Naive thymus-derived CD4-positive, alpha-beta T cell (primary cell): ENCODE measurements at places on chromosomes 13 and 19.

DNA sequence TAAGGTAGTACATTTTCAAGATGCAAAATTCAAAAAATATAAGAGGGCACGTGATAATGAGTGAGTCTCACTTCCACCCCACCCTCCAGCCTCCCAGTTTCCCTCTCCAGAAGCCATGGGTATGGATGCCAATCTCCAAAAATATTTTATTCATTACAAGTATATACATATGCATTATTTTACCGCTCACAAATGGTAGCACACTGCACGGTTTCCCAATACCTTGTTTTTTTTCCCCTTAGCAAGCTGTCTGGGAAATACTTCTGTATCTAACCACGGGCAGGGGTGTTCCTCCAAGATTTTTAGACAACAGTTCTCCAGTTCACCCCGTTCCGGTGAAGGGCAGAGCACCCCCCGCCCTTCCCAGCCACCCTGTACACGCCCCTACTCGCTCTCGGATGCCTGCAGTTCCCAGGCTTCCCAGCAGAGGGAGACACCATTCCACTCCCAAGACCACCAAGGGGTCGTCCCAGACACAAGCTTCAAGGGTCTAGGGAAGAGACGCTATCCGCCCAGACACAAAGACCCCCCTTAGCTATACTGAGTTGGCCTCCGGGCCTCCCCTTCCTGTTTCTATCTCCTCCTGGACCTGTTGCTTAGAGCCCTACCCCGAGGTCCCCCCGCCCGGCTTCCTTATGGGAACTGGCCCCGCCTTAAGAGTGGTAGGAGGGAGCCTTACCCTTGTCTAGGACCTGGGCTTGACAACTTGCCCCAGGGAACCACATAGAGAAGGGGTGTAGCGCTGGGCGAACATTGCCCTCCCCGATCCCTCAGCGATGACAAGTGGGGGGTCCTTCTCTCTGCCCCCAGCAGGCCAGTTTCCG, 1.1 kb upstream of the FXYD3 start:
- peak; percentile 66 for DNase-seq

DNA sequence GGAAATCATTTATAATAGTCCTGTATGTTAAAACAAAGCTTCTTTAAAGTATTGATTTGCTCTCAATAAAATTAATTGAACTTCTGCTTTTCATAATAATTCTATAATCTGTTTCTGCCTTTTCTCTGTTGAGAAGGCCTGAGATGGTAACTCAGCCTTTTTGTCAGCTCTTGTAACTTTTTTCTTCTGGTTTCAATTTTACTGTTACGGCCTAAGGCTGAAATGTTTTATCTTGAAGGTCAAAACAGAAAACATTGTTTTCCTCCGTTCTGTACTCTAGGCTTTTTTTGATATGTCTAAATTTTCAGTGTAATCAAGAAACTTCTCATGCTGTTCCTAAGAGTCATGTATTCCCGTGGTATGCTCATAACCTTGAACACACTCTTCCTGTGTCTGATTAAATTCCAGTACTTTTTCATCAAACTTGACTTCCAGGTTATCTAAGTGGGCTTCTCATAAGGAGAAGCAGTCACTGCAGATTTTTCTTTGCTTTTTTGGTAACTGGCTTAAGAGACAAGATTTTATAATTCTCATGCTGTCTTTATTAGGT, 7.6 kb upstream of the NAXD start:
- no peak for DNase-seq

- DNase-seq = no peak
Measured at GRCh38 chr13:80245162-80245733, 95.7 kb downstream of the SPRY2 start.

DNA sequence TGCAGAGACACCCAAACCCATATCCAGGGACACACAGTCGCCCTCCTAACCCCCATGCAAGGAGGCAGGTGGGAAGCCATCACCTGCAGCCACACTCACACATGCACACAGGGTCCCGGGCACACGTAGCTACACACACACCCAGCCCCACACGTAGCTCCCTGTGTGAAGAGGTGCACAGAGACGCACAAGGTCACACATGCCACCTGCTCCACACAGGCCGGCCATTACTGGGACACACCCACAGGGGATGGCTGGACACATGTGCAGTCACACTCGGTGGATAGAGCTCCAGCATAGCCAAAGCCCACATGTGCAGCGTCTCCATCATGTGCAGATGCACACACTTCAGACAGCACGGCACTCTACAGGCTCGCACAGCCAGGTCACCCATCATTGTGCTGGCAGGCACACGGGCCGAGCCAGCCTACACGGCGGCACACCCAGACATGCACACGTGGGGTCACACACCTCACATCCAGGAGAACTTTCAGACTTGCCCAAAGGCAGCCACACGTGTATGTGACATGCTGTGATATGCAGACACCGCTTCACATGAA, 1.1 kb downstream of the ZNF835 start:
- no peak for DNase-seq

GRCh38 chr13:44854313-44855060, 134.8 kb downstream of the NUFIP1 start:
- DNase-seq = no peak

- DNase-seq = no peak
Measured at GRCh38 chr19:1153891-1154730, 20.0 kb downstream of the SBNO2 start.

GRCh38 chr13:37340901-37341670, 235.6 kb upstream of the CSNK1A1L start:
- no peak for DNase-seq

- no peak for DNase-seq
Measured at GRCh38 chr19:34733266-34733745, 737 bp upstream of the ZNF181 start.

- no peak for DNase-seq
Measured at GRCh38 chr19:41248895-41249294, 15.3 kb upstream of the HNRNPUL1 start.

GRCh38 chr13:20967340-20967739, 64.8 kb upstream of the XPO4 start:
- DNase-seq = no peak

- DNase-seq = no peak
Measured at GRCh38 chr13:111852725-111853518, 214.0 kb upstream of the SOX1 start.

- no peak for DNase-seq
Measured at GRCh38 chr13:114112231-114112825, 20.1 kb downstream of the RASA3 start.

DNA sequence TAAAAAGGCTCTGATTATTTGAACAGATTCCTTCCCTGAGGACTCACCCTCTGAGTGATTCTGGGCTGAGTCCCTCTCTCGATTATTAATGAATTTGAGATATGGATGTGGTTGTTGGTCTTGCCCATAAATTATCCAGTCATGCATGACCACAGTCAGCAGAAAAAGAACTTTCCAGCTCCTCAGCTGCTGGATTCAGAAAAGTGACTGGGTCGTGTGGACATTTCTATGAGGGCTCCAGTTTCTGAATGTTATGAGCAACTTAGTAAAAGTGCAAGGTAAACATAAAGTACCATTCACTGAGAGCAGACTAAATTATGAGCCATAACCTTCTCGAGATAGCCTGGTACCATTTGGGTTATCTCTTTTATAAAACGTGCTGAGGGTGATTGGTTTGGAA, 100.1 kb upstream of the CLDN10 start:
- DNase-seq = no peak

GRCh38 chr19:49773663-49774350, 7.0 kb downstream of the AP2A1 start:
- no peak for DNase-seq

DNA sequence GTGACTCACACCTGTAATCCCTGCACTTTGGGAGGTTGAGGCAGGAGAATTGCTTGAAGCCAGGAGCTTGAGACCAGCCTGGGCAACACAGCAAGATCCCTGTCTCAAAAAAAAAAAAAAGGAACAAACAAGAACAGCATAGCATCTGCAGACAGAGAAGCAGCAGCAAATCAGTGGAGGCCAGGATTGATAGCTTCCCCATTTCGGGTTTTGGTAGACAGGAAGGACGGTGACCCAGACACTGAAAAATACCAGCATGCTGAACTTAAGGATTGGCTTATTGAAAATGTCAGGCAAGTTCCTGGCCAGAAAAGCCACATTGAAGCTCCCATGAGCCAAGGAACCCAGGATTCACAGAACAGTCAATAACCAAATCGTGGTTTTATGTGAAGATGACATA, 3.0 kb downstream of the ZNF490 start:
- DNase-seq = no peak

- DNase-seq = peak; percentile 74
Measured at GRCh38 chr19:17687857-17688784, at the start of gene UNC13A. Gene UNC13A (minus strand): TSS chr19:17688354. CDS start chr19:17688199, 155 bp downstream.

DNA sequence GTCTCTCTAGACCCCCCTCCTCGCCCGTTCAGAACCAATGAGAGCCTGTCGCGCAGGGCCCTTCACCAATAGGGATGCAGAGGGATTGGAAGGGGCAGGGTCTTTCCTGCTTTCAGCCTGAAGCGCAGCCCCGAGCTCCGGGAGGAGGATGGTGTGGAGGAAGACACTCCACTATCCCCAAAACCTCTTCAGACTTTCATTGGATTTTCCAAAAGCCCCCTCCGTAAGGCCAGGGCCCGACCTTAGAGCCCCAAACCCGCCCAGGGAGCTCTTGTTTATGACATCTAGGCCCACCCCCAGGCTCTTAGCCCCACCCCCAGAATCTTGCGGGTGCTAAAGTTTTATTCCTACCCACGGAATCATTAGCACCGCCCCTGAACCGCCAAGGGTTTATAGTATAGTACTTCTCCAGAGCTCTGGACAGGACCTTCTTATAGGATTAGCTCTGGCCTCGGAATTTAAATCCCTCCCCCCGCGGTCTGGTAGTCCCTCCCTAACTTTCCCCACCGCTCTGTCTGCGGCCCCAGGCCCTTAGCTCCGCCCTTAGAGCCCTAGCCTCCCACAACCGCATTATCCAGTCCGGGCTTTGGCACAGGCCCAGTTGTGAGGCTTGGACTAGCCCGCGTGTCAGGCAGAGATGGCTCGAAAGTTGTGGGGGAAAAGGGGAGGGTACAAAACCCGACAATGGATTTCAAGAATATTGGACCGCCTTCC, 6.6 kb upstream of the EML2 start:
- DNase-seq = peak; percentile 83

DNA sequence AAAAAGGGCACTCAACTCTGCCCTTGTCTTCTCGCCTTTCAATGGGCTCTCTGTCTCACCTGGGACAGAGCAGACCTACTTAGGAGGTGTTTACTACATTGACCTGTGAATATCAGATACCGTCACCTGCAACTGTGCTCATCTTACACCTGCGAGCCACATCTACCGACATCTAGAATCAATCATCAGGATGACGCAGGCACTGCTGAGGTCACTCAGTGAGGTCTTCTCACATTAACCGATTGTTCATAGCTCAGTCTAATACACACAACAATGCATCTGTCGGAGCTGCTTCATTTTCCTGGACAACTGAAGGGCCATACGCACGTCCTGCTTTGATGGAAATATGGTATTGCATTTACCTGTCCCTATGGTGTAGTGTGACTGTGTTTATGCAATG, 211.9 kb downstream of the FGF9 start:
- DNase-seq = no peak

DNA sequence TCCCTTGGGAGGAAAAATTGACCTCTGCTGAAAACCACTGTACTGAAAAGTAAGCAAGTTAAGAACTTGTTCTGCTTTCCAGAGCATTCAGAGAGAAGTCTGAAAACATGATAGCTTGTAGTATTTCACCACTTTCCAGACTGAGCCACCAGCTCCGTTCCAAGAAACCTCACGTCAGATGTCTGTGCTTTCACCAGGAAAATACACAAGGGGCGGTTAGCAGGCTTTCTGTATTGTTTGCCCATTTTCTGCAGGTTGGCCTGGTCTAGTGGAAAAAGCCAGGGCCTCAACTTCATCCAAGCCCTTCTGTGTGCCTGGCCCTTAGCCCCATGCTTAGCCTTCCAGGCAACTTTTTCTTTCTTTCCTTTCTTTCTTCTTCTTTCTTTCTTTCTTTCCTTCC, 36.4 kb downstream of the RXFP2 start:
- DNase-seq = no peak

DNA sequence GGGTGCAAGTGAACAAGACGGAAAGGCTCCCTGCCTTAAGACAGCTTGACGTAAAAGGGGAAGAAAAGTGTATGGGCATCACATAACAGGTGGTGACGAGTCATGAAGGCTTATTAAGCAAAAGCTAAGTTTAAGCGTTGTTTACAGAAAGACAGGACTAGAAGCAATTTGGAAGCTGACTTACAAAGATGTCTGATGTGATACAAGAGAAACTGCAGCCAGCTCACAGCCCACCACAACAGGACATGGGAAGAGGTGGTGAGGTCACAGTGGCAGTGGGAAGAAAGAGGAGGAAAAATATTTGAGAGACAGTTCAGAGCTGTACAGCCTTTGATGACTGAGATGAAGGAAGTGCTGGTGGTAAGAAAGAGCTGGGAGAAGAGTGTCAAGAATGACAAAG, 181.6 kb downstream of the KLF12 start:
- no peak for DNase-seq

DNA sequence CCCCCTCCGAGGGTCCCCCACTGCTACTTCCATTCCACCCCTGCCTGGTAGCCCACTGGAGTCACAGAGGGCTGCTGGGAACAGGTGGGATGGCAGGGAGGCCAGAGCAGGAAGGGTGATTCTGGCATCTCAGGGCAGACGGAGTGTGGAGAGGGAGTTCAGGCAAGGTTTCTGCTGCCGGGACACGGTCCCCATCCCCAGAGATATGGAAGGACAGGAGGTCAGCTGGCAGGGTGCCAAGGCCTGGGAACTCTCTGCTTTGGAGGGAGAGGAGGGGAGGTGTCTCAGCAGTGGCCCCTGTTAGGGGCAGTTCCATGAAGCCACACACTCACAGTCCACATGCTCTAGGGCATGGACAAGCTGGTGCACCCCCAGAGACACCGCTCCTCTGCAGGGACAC, 68.1 kb downstream of the CHST8 start:
- DNase-seq = no peak

DNA sequence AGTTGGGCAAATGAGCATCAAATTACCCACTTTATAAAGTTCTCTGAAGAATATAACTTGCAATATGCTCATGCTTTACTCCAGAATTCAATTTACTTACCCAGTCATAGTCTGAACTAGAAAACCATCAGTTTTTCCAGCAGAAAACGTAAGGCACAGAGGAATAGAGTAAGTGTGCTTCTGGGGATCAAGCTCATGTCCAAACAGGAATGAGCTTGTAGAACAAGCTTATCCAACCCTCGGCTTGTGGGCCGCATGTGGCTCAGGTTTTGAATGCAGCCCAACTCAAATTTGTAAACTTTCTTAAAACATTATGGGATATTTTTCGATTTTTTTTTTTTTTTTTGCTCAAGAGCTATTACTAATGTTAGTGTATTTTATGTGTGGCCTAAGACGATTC, 308.5 kb upstream of the KLF12 start:
- no peak for DNase-seq

DNA sequence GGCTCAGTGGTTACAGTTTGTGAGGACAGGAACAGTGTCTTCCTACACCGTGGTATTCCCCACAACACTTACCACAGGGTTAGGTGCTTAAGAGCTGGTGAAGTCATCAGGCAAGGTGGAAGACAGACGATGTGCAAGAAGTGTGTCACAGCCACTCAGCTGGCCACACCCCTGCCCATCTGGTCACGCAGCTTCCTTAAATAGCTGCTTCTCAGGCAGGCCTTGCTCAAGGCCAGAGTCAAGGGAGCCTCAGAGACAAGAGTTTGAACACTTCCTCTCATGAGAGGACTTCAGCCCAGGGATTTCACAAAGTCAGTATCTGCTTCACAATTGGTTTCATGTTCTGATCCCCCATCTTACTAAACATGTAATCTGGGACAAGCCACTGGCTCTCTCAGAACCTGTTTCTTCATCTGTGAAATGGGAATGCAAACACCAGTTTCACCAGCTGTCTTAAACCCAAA, 80.3 kb upstream of the FRY start:
- no peak for DNase-seq

- DNase-seq = no peak
Measured at GRCh38 chr13:84917252-84917878, 881.9 kb downstream of the SLITRK6 start.
